ENCODE measurements at places on chromosomes 12 and 14.
A peak's percentile ranks its signal among the peaks of the same experiment; 100 is the strongest.

- DNase-seq = no peak
Measured at GRCh38 chr12:3033539-3033867, 43.7 kb upstream of the TSPAN9 start.

DNA sequence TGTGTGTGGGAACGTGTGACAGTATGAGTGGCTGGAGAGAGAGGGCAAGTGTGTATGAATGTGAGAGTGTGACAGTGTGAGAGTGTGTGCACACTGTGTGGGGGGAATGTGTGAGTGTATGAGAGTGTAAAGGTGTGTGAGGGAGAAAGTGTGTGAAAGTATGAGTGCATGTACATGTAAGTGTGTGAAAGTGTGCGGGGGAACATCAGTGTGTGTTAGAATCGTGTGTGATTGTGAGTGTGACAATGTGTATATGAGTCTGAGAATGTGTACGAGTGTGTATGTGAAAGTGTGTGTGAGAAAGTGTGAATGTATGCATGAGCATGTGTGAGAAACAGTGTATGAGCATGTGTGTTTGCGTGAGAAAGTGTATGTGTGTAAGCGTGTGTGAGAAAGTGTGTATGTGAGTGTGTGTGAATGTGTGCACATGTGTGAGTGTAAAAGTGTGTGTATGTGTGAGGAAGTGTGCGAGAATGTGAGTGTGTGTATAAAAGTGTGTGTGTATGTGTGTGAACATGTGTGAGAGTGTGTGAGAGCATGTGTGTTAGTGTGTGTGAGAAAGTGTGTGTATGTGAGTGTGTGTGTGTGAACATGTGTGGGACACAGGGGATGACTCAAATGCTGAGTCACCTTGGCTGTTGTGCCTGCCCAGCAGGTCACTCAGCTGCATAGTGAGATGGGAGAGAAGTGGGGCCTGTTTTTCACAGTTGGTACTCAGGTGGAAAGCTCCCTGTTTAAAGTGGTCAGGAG, 220.5 kb upstream of the TBX3 start:
- no peak for DNase-seq

- no peak for DNase-seq
Measured at GRCh38 chr14:54891471-54892245, 11.0 kb downstream of the GCH1 start.

DNA sequence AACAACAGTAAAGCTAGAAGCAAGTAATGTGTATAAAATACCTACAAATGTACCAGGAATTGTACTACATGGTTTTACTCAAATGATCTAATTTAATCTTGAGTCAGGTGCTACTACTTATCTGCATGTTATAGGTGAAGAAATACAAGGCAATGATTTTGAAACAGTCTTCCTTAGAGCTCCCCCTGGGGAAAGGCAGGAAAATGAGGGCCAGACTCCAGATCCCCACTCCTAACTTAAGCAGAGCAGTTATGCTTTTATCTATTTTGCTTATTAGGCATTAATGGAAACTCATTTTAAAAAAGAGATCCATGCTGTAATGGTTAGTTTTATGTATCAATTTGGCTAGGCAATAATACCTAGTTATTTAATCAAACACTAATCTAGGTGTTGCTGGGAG, 109.3 kb upstream of the CPSF6 start:
- DNase-seq = no peak

- no peak for DNase-seq
Measured at GRCh38 chr12:108640802-108641445, 7.2 kb upstream of the SELPLG start.

GRCh38 chr14:79473651-79474050, 737.7 kb downstream of the DIO2 start:
- DNase-seq = no peak

DNA sequence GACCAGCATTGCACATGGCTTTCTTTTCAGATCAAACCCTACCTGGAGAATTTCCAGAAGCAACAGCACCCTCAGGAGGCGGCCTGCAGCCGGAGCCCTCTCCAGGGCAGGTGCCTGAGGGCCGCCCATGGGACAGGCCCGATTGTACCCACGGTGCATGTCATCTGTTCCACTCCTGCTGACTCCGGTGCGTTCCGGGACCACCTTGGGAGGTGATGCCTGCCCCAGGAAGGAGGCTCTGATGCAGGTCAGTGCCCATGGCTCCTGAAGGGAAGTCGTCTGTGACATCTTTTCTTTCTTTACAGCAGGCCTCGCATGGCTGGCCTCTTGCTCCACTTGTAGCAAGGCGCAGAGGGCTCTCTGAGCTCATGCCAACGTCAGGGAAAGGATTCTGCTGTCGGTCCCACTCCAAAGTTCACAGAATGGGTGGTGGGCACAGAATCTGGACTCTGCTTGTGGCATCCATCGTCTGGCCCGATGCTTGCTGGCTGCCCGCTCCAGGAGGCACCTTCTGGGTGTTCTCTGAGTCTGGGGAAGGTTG, 160.7 kb upstream of the RTL1 start:
- no peak for DNase-seq

GRCh38 chr14:105830171-105830570, 303.8 kb downstream of the TMEM121 start:
- DNase-seq = peak; percentile 26

DNA sequence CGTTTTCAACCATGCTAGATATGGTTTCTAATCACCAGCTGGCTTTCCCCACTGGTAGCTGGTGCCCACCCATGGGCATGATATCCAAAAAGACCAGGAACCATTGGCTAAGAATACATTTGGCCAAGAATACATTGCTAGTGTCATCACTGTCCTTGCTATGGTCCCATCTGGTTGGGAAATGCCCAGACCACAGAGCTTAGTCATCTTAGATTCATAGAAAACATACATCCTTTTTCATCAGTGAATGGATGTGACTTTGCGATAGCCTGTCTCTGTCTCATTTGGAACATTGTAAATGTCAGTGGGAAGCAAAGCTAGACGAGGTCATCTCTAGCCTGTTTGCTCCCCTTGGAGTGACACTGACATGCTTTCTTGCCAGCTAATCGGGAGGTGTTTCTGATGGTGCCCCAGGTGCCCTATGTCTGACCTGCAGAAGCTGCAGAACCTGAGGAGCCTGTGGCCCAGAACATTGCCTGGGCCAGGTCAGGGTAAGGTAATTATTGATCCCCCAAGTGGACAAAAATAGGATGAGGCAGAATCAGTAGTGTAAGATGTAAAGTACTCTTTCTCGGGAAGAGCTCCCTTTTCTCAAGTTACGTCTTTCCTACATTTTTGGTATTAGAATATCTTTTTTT, 194.8 kb downstream of the SLC41A2 start:
- peak; percentile 70 for DNase-seq

- DNase-seq = no peak
Measured at GRCh38 chr14:21070083-21070609, at the start of gene ARHGEF40. Gene ARHGEF40, plus strand, starts transcription at chr14:21070304. Its CDS starts 93 bp downstream, at chr14:21070397.

- peak; percentile 32 for DNase-seq
Measured at GRCh38 chr14:71321574-71322315, 414.5 kb downstream of the PCNX1 start.

DNA sequence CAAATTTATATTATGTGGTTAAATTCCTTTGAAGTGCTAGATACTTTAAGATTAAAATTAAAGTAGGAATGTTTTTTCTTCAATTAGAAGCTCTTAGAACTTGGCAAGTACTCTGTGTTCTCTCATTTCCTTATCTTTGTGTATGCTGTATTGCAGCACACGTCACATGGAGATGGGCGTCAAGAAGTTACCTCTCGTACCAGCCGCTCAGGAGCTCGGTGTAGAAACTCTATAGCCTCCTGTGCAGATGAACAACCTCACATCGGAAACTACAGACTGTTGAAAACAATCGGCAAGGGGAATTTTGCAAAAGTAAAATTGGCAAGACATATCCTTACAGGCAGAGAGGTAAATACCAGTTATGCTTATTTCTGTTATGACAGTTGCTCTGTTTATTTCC, 19.7 kb downstream of the MARK3 start:
- no peak for DNase-seq

GRCh38 chr12:60501124-60501729, 905.4 kb downstream of the SLC16A7 start:
- no peak for DNase-seq

DNA sequence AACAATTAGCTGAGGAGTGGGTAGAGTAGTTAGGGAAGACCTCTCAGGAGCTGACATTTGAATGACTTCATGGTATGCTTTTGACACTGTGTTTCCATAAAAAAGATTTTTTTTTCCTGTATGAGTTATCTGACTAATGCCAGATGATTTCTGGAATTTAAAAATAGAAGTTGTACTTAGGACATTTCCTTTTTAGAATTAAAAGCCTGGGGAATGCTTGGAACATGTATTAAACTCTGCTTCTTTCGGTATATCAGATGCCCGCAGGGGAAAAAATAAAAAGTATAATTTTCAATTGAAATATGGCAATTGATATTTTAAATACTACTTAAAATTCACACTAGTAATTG, 41.1 kb downstream of the BRMS1L start:
- DNase-seq = no peak

DNA sequence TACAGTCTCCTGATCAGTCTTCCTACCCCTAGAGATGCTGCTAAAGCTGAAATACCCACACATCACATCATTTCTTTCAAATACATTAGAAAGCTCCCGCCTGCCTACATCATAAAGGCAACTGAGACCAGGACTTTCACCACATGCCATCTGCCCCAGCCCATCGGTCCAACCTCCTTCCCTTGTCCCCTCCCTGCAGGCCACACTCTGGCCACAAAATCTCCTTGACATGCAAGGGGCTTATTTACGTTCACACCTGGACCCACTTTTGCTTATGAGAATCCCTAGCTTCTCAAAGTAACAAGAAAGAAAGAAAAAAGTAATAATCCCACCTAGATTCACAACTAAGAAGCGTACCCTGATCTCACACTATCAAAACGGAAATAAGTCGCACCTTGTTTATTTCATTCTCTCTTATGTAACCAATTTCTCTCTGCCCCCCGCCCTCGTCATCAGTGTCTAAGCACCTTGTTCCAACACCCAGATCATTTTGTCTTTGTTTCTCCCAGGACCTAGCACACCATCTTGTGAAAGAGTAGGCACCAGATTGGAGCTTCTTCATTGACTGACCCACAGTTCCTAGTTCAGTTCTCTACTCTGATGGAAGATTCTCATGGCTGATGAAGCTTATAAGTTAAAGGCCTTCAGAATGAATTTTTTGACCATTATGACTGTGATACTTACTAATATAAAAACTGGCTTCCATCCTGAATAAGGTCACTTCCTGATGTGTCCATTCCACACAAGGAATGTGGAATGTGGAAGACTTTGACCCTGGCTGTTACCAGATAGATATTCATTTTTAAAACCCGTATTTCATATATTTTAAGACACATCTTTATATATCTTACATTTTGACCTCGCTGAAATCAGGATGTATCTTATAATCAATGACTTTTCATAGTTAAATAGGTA, 7.7 kb downstream of the WSB2 start:
- no peak for DNase-seq

DNA sequence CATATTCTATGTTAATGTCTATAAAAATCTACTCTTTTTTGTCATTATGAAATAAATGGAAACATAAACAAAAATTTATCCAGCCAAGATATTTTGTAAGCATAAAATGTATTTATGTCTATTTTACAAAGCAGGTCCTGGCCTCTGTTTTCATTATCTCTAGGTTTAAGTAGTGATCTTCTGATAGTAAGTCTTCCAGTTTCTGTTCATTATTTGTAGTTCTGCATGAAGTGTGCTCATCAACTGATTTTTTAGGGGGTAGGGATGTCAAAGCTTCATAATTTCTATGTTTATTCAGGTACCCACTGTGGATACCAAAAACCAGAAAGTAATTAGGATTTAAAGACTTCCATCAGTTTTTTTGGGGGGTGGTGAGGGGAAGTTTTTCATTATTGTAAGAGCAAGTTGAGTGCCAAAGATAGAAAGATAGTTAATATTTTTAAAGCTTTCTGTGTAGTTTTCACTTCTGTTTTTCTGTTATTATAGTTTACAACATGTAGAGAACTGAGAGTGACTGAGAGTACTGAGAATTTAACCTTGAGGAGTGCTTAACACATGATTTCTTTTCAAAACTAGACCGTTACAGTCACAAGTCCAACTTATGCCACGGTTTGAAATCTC, 30.6 kb upstream of the LMO3 start:
- DNase-seq = no peak

DNA sequence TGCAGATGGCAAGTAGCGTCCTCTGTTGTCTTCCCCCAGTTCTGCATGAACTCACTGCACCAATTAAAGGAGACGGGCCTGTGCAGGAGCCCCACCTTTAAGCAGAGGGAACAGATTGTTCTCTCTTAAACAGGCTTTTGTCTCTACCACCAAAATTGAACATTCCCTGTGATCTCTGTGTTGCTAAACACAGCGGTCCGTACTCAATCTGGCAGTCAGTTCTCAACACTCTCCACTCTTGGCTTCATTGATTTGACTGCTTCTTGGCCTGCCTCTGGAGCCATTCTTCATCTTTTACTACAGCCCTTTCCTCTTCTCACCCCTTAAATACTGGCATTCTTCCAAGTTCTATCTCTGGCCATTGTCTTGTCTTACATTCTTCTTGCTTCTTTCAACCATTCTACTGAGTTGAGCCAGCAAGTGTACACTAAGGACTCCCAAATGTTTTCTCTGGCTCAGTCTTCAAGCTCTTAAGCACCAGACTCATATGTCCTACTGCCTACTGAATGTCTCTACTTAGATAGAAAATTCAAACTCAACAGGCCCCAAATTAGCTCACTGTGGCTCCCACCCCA, 8.0 kb upstream of the NT5DC3 start:
- no peak for DNase-seq

DNA sequence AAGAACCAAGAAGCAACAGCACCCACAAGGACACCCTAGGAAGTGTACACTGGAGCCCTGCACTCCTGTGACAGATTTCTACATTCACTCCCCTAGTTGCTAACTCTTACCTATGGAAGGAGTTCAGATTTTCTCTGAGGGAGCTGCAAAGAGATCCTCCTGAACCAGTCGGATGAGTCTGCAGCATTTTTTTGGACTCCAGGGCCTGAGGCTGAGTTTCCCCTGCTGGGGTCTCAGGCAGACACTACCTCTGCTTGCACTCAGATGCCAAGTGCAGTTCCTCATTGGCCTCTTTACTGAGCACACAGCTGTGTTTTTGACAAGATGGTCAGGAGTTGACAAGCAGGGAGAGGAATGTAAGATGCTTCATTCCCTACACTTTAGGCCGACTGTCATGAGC, 153.2 kb upstream of the RBM19 start:
- no peak for DNase-seq

- DNase-seq = no peak
Measured at GRCh38 chr14:60904381-60904780, 76.5 kb downstream of the TRMT5 start.

DNA sequence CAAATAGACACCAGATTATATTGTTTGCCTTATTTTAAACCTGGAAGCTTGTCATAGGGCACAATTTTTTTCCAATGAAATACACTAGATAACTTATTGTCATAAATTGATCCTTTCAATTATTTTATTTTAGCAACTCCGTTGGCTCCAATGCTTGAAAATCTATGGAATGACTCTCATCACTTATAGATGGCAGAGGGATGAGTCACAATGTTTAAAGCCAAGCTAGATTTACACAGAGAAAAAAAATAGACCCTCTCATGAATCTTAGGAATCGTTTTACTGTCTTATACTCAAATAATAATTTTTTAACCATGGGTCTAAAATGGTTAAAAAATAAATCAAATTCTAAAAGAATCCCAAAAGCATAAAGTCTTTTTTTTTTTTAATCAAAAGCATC, 1276.6 kb upstream of the FLRT2 start:
- DNase-seq = no peak
